ENCODE measurements at places on chromosomes 16 and 17.

- DNase-seq: no peak
These were observed 88.9 kb downstream of the AATF start for GRCh38 chr17:37037590-37038155.

- no peak for DNase-seq
These were observed 140.7 kb downstream of the SDK2 start for GRCh38 chr17:73503560-73503959.

- DNase-seq: no peak
These were observed 10.7 kb upstream of the TMEM92 start for GRCh38 chr17:50263331-50264262.

- no peak for DNase-seq
These were observed 65.9 kb downstream of the KSR1 start for GRCh38 chr17:27522028-27522635.

DNA sequence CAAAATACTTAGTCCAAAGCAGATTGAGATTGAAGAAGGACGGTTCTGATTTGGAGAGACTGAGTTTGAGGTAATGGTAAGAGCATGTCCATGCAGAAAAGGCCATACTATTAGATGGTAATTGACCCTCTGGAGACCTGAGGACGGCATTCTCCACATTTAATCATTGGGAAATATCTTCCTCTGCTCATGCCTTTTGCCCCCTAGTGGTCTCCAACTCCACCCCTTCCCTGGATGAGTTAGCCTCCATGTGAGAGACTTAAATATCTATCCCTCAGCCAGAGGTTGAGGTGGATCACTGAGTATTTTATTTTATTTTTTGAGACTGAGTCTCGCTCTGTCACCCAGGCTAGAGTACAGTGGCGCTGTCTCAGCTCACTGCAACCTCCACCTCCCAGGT is 10.4 kb upstream of the OR3A1 start:
- no peak for DNase-seq

GRCh38 chr16:10502776-10503175 is 77.6 kb downstream of the EMP2 start:
- DNase-seq: no peak

- DNase-seq: no peak
These were observed 22.9 kb downstream of the UBN1 start for GRCh38 chr16:4870138-4870671.

DNA sequence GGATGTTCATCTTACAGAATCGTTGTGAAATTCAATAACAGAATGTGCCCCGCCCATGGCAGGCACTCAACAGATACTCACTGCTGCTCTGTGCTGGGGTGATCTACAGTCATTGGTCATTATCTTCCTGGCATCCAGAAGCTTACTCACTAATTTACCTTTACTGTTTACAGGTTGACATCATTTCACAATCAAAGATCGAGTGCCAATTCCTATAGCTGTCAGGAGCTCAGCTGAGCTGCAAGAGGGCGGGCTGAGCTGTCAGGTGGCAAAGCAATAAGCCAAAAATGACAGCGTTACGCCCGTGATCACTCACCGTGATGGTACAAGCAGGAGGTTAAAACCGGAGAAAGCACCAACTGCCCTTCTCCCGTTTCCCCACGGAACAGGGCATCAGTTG is 51.2 kb downstream of the LITAF start:
- DNase-seq: no peak

DNA sequence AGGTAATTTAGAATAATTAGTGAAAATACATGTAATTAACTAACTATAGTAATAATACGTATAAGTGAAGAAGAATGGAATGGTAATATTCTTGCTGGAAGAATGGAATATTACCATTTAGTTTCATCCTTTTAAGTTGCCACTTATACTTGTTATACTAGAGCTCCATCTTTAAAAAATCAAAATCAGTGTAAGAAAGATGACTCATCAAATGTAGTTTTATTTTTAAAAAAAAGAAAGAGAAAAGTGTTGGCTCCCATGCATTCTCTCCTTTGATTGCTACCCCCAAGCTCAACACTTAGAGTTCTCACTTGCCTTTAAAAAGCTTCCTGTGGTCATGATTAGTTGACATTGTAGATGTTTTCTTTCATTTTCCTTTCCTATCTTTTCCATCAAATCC is 82.4 kb upstream of the KIF2B start:
- DNase-seq: no peak

- peak; percentile 4 for DNase-seq
These were observed 6.2 kb downstream of the N4BP1 start for GRCh38 chr16:48603647-48604376.

DNA sequence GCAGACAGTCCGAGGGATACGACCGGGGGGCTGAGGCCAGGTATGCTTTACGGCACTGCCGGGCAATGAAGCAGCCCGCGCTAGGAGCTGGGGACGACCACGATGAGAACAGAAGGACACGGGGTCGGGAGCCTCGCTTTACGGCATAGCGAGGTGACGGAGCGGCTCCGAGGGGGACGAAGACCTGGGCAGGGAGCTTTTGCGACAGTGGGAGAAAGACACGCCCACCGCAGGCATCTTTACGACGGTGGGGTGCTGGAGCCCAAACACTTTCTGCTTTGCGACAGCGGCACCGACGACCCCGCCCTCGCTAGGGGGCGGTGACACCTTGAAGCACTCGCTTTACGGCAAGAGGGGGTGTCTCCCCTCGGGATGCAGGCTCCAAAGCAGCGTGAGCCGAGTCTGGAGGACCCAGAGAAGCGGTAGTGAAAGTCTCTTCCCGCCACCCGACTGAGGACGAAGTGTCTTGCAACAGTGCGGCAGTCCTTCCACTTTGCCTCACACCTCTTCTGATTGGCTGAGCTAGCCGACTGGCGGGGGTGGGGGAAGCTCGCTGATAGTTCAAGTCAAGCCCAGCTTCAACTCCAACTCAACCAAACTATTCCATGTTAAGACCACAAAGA is 350 bp upstream of the NEURL4 start:
- peak; percentile 68 for DNase-seq

Measured in NCI-H524 treated with DMSO at 0.1 percent for 48 hours (cell line).